Left renal pelvis (tissue), 4 donors: ENCODE measurements at places on chromosomes 1 and 21.

DNA sequence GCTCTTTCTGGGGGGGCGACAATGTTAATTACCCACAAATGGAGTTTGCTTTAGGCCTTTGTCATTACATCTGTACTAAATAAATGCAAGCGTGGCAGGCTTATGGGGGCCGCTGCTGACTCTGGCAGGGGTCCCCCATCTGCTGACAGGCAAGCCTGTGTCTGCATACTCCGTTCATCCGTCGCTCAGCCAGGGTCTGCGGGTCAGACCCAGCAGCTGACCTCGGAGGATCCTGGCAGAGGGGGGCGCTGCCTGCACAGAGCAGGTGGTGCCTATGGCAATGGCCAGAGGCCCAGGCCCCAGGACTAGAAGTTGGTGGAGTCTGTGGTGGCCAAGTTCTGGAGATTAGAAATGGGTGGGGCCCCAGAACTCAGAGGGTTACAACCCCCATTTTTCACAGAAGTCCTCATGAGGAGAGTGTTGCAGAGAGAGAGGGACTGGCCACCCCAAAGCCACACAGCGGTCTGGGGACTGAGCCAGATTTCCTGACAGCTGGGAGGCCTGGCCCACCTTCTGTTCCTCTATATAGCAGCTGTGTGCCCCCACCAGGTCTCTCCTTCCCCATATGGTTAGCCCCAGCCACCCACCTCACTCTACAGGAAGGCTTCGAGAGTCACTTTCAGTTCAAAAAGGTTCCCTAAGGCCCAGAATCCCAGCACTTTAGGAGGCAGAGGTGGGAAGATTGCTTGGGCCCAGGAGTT is 31.0 kb downstream of the TTC39A start:
- DNase-seq, result no peak

- no peak for DNase-seq
Measured at GRCh38 chr1:28521502-28522164, 15.8 kb downstream of the RCC1 start.

- DNase-seq, result no peak
Measured at GRCh38 chr1:12772520-12772919, 1.0 kb upstream of the PRAMEF12 start.

DNA sequence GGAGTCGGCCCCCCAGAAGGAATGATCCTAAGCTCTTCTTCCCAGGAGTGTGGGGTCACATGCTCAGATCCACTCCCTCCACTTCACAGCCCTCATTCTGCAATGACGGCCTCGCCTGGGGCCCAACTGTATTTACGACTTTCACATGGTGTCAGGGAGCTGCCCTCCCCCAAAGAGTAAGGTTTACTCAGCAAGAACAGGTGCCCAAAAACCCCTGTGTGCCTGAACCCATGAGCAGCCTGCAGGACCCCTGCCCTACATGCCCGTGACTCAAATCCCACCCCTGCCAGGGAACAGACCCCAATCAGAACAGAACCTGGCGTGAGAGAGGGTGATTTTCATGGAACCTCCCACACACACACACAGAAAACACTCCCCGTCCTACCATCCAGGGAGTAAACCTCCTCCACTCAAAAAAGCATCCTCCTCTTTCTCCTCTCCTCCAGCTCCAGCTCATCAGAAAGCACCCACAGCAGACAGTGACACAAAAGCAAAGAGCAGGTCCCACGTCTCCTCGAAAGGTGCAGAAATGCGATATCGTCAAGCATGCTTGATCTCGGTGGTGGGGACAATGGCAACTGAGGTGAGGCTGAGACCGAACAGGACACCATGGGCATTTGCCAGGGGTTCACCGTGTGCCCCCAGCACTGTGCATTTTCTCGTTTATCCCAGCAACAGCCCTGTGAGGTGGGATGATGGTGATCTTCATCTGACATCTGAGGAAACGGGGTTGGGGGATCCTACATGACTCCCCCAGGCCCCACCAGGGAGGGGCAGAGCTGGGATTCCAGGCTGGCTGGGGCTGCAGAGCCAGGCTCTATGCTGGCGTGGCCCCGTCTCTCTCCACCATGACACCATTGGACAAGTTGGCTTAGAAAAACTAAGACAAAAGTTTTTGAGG is 397.9 kb downstream of the NPHP4 start:
- no peak for DNase-seq

DNA sequence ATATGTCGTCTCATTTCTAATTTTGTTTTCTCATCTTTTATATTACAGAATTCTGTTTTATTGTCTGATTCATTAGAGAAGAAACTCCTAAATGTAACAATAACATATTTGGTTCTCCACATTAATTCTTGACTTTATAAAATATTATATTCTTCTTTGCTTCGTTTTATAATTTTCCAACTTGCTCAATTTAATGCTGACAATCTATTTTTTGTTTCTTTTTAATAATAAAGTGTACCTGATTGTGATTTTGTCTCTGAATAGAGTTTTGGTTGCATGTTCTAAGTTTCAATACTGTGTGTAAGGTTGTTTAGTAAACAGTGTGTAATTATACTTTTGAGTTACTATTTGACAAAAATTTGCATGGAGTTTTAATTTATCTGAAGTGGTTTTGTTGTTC is 131.0 kb upstream of the C1orf105 start:
- no peak for DNase-seq

DNA sequence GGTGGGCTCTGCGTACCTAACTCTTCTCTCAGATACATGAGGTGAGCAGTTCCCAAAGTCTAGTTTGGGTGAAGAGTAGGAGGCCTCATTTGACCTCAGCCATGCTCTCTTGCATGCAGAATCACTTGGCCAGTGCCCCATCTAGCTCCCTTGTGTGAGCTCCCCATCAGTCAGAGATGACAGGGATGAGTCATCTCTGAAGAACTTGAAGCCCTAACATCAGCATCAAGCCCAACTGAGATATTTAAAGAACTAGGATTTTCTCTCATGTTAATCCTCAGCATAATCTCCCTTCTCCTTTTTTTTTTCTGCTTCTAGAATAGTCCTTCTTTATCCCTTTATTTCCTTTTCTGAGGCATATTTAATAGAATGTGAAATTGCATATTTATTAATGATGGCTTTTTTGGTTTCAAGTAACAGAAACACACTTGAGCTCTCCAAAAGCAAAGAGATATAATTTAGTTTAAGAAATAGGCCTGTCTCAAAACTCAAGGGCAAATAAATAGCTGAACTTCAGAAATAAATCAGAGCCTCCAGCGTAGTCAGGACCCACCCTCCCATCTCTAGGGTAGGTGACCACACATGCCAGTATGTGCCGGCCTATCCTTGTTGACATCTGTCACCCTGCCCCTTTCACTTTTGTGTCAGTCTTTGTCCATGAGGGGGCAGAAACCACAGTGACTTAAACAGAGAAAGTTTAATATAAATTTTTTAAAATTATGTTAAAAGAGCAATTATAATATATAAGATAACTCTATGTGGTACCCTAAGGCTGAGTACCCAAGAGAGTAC is 112.3 kb downstream of the TSEN15 start:
- no peak for DNase-seq
